Activated CD8-positive, alpha-beta memory T cell treated with anti-CD3 and anti-CD28 coated beads for 4 hours (primary cell): ENCODE measurements at places on chromosomes 13 and 19.

GRCh38 chr13:50521831-50522149, 321.7 kb downstream of the DLEU7 start:
- no peak for DNase-seq

GRCh38 chr19:42153672-42154433, 21.6 kb upstream of the POU2F2 start:
- DNase-seq = no peak

DNA sequence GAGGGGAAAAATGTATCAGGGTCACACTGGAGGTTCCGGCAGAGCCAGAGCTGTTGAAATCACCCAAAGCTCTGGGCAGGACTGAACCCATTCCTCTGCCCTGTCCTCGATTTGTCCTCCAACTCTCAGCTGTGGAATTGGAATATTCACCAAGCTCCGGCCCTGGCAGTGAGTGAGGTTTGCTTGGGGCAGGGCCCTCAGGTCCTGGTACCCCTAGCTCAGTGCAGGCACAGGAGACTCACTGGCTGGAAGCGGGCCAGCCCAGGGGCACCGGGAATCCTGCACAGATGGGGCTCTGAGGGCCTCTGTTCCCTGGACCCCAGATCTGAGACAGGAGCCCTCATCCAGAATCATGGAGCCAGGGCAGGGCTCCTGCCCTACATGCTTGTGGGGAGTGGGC, 1322.3 kb downstream of the UQCRFS1 start:
- DNase-seq = no peak

GRCh38 chr13:47039106-47039505, 142.3 kb upstream of the HTR2A start:
- DNase-seq = no peak

GRCh38 chr19:37655689-37656371, 565 bp upstream of the ZFP30 start:
- peak; percentile 67 for DNase-seq

DNA sequence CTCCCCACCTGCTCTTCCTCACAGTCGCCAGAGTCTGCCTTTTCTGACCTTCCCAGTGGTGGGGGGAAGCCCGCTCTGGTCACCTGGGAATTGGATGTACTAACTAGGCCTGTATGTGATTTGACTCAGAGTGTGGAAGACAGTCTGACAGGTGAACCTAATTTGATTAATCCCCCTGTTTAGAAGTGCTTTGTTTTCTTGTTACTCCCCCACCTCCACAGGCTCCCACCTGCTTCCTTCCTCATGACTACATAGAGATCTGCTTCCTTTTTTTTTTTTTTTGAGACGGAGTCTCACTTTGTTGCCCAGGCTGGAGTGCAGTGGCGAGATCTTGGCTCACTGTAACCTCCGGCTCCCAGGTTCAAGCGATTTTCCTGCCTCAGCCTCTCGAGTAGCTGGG, 44.0 kb downstream of the COG3 start:
- DNase-seq = no peak
